ENCODE measurements at places on chromosomes 3 and 15. TPM values are rescaled to one million over a fixed set of nuclear protein-coding genes. Genes with fewer than 3 reads are reported as not detected.

Gene OR5K2
- not detected for total RNA-seq

Gene GUCA1C
- total RNA-seq: not detected

Gene FOXL2
- total RNA-seq: 2.2 TPM

DNA sequence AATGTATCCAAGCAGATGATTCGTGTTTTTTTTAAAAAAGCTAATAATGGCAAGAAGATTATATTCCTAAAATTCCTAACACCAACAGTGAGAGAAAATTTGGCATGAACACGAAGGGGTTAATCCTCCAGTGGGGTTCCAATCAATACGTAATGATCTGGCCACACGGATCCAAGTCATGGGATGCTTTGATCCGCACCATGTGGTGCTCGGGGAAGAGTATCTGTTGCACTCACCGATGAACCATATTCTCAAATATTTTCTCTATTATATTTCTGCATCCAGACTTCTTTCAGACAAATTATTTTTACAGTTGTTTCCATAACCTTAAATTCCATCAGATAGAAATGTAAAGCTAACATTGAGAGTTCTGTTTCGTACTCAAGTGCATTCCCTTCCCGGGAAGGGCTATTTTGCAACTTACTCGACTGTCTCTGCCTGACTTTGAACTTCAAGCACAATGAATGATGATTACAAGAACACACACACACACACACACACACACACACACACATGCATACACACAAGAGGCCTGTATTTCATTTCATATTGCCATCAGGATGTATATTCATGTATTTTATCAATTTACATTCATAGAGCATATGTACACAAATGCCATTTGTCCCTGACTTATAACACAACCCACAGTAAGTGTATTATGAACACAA lies 567.2 kb downstream of the FOXP1 start:
- no peaks in the 10 kb centered on the region for H3K27me3 ChIP-seq
- no peaks in the 10 kb centered on the region for H3K4me1 ChIP-seq
- DNase-seq: no peak
- peaks cover 11% of the 10 kb centered on the region for H3K36me3 ChIP-seq
- no peak overlapping the region for H3K27ac ChIP-seq
- no peak overlapping the region for H3K4me3 ChIP-seq

Gene GPR149
- total RNA-seq: not detected
